ENCODE measurements at places on chromosomes 5 and 9.

DNA sequence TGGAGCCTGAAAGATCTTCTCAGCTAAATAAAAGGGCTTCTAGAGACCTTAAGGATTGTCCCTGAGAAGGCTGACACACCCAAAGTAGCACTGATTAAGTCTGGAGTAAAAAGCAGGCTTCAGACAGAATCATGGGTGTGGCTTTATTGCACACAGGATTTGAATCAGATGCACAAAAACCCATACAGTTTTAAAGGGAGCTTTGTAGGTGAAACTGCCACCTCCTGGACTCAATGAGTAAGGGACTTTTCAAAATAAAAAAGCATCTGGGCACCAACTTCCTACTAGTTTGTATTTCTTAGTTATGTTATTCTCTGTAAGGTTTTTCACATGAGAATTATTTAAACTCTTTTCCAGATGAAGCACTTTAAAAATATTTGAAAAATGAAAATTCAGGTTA is 129.4 kb downstream of the EDIL3 start:
- DNase-seq, result no peak

- DNase-seq, result no peak
These were observed 187.5 kb downstream of the SNCAIP start for GRCh38 chr5:122499585-122499984.

DNA sequence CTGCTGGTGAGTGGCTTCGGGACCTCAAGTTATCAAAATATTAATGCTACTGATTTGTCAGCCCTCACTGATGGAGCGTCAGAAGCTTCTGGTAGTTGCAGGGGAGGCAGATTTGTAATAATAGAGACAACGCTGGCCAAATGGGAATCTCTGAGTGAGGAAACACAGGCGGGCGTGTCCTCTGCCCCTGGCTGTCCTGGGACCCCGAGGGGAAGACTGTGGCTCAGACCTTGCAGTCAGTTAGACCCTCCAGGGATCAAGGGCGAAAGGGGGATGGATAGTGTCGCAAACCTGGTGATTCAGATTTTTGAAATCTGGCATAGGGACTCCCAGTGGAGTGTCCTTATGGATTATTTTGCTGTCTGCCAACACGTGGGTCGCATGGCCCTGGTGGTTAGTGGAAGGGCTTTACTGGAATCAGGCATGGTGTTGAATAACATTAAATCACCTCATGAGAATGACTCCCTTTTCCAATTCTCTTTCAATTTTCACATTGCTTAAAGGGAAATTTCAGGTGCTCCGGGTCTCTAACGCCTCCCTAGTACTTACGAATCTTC is 35.1 kb upstream of the NTNG2 start:
- DNase-seq, result no peak

- DNase-seq, result no peak
These were observed 37.4 kb downstream of the KIF2A start for GRCh38 chr5:62343428-62343827.

DNA sequence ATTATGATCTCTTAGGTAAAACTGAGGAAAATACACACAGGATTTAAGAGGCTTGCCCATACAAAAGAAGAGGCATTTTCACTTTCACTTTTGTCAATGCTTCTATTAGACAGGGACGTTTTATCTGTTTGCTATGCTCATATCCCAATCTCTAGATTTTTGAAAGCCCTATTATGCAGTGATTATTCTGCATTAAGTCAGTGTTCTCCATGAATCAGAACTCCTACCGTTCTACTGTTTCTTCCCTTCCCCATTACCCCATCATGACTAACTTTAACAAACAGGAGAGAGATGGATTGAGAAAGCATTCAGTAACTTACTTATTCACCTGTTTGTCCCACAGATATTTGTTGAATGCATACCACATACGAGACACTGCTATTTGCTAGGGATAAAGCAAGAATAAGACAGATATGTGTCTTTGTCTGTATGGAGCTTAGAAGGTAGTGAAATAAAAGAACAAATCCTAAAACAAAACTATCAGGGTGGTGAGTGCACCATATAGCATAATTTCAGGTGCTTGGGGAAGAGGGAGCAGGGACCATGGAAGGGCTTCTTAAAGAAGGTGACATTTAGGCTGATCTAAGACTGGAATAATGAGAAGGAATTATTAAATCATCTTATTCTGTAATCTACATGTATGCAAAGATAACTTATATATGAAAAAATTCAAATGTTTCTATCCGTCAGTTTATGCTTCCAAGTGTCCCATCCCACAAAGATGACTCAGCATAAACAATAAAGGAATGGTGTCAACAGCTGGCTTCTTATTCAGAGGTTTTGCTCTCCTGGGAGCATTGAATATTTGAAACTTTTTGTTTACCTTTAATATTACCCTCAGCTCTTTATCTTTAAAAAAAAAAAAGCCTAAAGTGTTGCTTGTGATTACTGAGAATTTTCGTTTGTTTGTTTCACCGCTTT is 328.1 kb downstream of the HINT1 start:
- no peak for DNase-seq

DNA sequence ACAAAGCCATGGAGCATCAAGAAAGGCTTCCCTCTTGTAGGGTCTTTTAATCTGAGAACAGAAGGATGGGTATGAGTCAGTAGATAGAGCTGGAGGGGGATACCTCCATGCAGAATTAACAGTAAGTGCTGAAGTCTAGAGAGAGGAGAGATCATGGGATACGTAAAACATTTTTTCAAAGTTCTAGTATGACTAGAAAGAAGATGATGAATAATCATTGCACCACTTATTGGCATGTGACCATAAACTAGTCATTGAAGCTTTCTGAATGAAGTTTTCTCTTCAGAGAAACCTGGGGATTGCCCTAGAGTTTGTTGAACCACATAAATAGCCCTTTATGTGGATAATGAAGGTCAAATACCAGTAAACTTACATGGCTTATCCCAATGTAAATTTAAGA is 48.6 kb upstream of the PTPRD start:
- DNase-seq, result no peak

DNA sequence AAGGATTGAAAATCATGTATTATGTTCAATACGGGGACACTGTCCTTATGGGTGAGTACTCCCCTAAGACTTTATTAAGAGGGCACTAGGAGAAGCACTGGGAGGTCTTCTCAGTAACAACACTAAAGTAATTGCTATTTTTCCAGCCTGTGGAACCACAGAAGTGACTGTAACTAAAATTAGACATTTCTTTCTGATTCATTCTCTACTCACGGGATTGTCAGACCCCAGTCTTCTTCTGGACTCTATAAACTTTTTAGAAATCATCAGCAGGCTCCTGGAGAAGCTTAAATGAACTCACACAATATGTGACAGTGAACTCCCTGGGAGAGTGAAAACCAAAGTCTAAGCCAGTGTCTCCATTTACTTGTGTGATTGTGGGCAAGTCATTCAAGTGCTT is 14.5 kb downstream of the TLR4 start:
- DNase-seq, result no peak

- no peak for DNase-seq
These were observed 304.1 kb downstream of the MAT2B start for GRCh38 chr5:163809473-163809872.

DNA sequence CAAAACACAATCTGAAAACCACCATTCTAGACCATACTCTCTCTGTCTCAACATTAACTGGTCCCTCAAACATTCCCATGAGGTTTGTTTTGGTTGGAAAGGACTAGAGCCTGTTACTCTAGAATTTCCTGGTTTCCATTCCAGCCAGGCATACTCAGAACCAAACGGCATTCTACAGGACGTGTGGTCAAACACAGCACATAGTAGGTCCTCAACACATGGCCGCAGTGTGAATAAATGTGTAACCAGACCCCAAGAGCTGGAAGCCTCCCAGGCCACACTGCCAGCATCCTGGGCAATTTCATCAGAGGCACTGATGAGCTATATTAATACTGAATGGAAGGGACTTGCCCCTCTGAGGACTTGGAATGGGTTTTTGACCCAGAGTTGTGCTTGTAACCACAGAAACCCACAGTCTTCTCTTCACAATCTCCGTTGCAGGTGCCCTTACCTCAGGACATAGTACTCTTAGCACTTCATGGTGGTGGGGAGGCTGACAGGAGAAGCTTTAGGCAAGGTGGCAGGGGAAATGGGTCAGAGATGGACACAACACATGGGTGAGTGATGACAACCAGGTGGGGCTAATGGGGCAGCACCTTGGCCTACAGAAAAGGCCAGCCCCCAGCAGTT is 66.0 kb downstream of the ZNF366 start:
- no peak for DNase-seq

- DNase-seq, result no peak
These were observed 1.7 kb downstream of the FOXD1 start for GRCh38 chr5:73446631-73447529.

All from effector memory CD4-positive, alpha-beta T cell (primary cell).